Right kidney (tissue), 9 donors: ENCODE measurements at places on chromosomes 7 and 10.

GRCh38 chr10:92640107-92640506, 47.2 kb downstream of the KIF11 start:
- no peak for DNase-seq

DNA sequence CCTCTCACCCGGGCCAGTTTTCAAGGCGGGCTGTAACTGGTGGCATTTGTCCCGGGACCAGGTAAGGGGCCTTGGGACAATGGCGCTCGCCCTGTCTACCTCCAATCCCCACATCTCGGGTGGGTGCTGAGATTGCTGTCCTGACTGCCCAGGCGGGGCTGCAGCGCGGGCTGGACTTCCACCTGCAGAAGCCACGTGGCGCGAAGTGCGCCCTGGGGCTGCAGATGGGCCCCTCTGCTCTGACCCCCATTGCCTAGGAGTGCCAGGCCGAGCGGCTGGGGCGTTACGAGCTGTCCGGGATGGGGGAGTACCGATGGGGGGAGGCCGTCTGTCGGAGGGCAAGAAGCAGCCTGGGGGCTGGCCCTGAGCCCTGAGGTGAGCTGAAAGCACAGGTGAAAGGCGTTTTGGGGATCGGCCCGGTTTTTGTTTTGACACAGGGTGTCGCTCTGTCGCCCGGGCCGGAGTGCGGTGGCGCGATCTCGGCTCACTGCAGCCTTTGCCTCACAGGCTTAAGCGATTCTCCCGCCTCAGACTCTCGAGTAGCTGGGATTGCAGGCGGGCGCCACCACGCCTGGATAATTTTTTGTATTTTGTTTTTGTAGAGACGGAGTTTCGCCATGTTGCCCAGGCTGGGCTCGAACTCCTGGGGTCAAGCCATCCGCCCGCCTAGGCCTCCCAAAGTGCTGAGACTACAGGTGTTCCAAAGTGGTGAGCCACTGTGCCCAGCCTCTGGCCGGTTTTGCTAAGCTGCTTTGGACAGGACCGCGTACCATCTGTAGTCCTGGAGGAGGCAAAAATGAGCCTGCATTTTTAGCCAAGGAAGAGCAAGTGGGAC, at the start of gene SFXN2:
SFXN2 (plus strand) TSS at position 16 of the 835 bp plus-strand sequence. CDS start 12,001 bp downstream, outside the sequence.
- DNase-seq = peak; percentile 93

GRCh38 chr10:95246582-95247051, 44.2 kb downstream of the PDLIM1 start:
- peak; percentile 55 for DNase-seq

DNA sequence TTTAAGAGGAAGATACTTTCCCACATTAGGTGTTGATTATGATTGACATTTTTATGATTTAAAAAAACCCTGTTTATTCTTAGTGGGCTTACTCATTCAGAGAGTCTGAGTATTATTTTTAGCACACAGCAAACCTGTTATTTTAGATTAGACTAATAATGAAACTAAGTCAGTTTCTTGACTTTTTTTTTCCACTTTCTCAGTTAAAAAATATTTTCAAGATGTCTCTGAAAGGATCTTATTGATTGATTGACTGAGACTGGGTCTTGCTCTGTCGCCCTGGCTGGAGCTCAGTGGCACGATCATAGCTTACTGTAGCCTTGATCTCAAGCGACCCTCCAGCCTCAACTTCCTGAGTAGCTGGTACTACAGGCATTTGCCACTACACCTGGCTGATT, 20.4 kb upstream of the INPP5F start:
- no peak for DNase-seq

DNA sequence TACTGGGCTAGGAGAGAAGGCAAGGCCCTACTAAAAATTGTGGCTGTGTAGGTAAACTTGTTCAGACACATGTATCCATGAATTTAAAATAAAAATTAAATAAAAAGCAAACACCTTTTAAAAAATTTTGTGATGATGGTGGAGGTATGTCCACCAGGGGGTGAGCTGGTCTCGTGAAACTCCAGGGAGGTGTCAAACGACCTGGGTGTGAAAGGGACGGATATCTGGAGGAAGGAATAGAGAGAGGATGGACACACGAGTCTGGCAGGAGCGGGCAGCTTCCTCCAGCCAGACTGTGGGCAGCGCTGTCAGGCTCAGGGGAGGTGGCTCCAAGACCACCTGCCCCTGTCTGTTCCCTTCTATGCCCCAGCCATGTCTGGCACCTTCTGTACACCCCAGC, 34.8 kb upstream of the DMBT1 start:
- DNase-seq = no peak

GRCh38 chr10:123269675-123270074, 115.5 kb downstream of the BUB3 start:
- no peak for DNase-seq

- DNase-seq = no peak
Measured at GRCh38 chr10:129320340-129320739, 146.7 kb upstream of the MGMT start.

DNA sequence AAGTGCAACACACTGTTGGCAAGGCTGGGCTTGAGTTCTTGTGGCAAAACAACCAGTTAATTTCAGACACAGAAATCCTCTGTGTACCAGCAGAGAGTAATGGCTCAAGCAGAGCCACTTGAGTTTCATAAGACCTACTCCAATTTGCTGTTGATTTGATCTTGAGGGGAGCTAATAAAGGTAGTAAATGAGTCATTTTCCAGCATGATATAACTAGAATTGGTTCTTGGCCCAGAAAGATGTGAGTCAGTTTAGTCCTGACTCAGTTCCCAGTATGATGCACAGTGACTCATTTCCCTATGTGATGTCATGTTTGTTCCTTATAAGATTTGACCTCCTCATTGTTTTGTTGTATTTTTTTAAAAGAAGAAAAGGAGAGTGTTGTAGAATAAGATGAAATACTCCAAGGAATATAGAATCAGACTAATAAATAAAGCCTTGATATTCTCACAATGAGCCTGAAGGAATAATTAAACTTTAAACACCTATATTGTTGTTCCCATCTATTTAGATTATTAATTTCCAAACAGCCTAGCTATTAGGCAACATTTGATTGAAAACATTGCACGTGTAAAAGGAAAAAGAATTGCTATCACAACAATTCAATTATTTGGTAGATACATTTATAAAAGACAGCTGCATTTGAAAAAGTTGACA, 186.2 kb downstream of the REEP3 start:
- DNase-seq = no peak

- no peak for DNase-seq
Measured at GRCh38 chr7:137091396-137091795, 222.9 kb downstream of the CHRM2 start.

DNA sequence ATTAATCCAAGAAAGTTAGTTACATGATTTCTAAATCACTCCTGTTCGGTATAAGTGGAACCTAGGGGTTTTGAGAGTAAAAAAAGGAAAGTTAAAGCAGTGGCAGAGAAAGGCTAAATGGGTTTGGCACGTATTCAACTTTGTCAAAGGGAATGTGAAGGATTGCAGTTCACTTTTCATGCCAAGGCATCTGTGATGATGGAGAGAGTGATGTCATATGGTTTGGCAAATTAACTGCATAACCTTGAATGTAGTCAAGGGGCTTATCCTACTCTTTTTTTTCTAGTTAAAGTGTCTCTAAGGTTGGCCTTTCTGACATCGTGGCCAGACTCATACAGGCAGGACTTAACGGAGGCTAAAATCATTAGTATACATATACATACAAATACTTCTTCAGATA, 277.8 kb downstream of the EXOC4 start:
- no peak for DNase-seq

GRCh38 chr10:79268742-79269141, 78.5 kb upstream of the PPIF start:
- no peak for DNase-seq

DNA sequence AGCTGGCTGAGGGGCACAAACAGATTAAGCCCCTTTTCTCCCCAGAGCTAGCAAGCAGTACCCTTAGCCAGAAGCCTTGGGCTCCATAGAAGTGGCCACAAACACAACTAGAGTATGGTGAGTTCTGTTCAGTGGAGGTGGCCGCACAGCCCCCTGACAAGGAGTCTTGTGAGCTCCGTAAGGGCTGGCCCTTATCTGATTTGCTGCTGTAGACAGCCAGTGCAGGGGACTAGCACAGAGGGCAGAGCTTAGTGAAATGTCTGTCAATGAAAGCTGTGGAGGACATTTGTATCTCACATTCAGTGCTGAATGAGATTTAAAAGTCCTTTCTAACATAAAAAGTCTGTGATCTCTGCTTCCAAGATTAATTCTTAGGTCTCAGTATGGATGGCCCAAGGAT, 137.3 kb downstream of the AUTS2 start:
- no peak for DNase-seq

DNA sequence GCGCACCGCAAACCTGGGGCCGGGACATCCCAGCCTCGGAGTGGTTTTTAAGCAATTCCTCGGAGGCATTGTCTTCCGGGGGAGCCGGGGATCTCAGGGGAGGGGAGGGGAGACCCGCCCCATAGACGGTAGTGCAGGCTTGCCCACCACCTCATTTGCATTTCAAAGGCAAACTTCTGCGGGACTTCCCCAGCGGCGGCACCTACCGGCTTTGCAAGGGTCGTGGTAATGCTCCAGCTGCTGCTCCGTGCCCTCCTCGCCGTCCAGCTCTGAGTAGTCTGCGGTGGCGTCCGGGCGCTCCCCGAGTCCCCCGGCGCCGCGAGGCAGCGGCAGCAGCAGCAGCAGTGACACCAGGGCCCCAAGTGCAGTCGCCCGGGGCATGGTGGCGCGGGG, 425 bp downstream of the TLL2 start:
- DNase-seq = no peak

GRCh38 chr10:109207361-109207760, 716.0 kb downstream of the XPNPEP1 start:
- no peak for DNase-seq

DNA sequence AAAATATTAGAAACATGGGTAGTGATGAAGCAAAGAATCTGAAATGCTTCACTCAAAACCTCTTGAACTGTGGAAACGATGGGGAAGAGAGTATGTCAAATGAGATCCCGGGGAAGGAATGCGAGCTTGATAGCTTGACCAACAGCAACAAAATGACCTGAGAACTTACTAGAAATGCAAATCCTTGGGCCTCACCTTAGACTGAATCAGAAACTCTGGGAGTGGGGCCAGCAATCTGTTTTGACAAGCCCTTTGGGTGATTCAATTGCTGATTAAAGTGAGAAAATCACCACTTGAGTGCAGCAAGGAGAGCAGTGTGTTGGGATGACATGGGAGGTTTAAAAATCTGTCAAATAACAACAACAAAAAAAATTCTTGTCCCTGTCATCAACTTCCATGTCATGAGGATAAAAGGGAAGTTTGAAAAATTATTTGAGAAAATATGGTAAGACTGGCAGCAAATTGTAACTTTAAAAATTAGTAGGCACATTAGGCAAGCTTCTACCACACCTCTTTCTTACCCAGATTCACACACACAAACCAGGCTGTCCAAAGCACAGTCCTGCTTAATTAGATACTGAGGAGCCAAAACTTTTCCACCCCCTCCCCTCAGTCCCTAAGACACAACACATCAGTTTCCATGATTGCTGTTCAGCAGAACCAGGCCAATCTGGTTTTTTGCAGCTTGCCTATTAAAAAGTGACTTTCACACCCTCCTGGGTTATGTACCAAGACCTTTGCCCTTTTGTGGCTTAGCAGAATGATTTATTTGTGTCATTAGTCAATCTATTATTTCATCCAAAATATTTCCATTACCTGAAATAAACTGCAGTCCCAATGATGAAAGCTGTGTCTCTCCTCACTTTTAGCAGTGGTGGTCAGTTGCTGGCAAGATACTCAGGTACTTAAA, 15.6 kb downstream of the CALCR start:
- DNase-seq = no peak

DNA sequence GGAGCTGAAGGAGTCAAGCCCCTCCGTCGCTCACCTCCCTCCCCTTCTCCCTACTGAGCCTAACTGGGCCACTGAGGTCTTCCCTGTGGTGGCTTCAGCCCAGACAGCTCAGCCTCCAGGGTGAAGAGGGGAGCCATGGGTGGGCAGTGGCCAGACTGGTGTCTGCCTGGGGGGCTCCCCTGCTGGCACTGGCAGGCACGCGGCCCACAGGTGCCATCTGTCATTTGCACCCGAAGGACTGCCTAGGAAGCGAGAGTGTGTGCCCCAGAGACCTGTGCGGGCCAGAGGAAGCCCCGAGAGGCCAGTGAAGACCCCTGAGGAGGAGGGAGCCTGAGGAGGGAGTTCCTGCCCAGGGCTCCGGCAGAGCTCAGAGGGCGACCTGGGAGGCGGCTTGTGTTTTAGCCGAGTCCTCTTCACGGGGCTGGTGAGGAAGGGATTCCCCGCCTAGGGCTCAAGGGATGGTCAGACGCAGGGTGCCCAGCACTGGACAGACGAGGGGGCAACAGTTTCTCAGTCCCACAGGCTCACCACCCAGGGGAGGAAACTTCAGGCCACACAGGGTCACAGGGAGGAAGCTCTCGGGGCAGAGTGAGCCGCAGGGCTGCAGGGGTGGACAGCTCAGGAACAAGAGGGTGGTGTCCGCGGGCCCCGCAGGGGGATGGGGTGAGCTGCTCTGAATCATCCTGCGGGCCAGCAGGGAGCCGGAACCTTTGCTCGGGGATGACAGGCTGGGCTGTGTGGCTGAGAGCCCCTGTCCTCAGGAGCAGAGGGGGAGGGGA, 76.2 kb upstream of the PPP2R2D start:
- no peak for DNase-seq

- no peak for DNase-seq
Measured at GRCh38 chr10:1050145-1050544, 1.2 kb upstream of the IDI1 start.

DNA sequence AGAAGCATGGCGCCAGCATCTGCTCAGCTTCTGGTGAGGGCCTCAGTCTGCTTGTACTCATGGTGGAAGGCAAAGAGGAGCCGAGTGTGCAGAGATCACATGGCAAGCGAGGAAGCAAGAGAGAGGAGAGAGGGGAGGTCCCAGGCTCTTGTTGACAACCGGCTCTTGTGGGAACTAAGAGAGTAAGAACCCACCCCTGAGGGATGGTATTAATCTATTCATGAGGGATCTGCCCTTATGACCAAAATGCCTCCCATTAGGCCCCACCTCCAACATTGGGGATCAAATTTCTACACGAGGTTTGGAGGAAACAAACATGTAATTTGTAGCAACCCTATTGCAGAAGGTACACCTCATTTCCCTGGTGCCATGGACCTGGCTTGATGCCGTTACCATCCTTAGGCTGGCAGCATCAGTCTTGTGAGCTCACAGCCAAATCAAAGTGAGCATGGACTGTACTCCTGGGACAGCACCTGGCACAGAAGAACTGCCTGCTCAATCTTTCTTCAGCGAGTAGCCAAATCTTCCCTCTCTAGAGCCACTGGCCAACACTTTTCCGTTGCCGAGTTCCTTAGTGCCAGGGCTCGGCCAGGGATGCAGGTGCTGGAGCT, 6.5 kb downstream of the BTBD16 start:
- no peak for DNase-seq

- DNase-seq = no peak
Measured at GRCh38 chr7:157564517-157565177, 227.8 kb downstream of the DNAJB6 start.

- no peak for DNase-seq
Measured at GRCh38 chr10:12432402-12433189, 83.2 kb downstream of the CAMK1D start.

DNA sequence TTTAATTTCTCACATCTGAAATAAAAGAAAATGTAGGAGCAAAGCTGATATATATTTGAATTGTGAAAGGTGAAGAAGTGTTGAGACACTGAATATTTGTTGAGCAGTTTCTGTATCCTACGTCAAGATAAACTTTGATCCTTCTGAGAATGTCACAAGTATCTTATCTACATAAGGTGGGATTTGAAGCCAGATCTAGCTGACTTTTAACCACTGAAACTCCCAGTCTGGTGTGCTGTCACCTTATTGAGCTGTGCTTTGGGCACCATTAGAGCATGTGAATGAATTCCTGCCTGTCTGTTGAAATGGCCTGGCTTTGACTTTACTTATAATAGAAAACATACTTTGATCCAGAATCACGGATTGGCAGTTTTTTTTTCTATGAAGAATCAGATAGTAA, 15.2 kb downstream of the GPR141 start:
- DNase-seq = no peak

GRCh38 chr7:142280263-142280662, 22.4 kb upstream of the PRSS58 start:
- no peak for DNase-seq
